Activated CD4-positive, alpha-beta T cell treated with anti-CD3 and anti-CD28 coated beads, Interleukin-2, amount 50 U/mL, for 48 hours (primary cell): ENCODE measurements at places on chromosomes 5 and 9.

DNA sequence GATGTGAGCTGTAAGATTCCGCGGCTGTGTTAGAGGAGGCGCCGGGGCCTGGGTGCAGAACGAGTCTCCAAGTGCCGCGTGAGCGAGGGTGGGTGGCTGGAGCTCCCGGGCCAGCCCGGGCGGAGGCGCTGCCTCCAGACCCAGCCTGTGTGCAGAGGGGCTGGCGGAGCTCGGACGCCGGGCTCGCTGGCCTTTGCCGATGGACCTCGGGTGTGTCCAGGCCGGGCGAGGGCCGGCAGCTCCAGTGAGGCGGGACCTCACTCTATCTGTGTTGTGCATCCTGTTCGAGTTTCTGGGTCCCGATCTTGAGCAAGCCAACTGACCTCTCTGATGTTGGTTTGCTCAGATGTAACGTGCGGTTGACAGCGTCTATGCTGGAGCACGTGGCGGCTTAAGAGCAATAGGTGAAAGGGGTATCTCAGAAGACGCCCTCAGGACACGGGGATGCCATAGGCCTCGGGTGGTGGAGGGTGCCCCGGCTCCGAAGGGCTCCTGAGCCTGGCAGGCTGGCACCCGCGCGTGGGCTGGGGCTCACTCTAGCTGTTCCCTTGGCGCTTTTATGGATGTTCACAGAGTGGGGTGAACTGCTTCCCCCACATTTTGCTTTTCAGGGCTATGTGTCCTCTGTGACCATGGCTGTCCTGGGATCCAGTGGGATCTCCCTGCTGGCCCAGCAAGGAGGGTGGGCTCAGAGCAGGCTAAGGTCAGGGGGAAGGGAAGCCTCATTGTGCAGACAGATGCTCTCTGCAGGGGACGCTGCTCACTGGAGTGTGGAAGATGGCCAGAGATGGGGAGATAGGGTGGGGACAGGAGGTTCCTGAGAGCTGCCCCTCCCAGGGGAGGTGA is 69.8 kb downstream of the MRPL36 start:
- no peak for DNase-seq

DNA sequence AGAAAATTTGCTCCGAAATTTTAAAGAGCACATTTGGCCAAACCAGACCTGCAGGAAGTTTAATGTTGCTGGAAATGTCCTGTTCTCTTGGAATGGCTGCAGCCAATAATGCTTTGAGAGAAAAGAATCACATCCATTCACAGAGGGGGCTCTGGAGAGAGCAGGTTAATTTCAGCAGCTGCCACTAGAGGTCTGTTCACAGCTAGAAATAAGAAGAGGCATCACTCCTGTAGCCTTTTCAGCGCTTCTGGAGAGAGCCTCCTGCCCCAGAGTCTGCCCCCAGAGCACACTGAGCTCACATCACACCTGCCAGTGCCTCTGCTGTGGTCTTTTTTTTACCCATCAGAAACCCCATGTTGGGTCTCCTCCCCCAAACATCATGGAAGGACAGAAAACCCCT is 124.8 kb upstream of the RAD23B start:
- no peak for DNase-seq

DNA sequence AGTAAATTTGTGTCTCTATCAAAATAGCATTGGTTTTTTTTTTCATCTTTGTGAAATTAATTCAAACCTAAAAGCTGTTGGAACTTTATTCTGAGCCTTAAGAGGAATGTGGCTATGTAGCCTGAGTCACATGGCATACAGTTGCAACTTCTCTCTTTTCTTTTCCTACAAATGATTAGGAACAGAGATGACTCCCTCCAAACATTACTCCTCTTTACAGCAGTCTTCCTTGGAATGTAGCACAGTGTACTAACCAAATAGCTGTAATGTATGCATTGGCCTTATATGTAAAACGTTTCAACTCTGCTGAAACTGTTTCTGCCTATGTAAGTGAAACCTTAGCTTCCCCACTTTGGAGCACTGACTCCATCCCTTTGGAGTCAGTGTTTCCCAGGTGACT is 100.9 kb upstream of the MAP1B start:
- DNase-seq: no peak

- DNase-seq: no peak
These were observed 698.6 kb downstream of the PTPRD start for GRCh38 chr9:9914174-9914573.

DNA sequence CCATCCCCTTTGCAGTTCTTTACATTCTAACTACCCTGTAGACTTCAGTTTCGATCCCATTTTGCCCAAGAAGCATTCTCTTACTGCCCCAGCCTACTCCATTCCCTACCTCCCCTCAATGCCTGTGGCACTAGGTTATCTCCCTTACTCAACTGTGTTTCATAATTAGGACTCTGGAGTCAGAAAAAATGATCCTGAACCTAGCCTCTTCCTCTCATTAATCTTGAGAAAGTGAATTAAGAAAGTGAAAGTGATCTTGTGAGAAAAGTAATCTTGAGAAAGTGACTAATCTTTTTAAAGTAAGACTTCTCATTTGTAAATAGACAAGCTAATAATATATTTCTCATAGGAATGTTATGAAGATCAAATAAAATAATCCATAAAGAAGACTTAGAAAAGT is 444.0 kb upstream of the TRPC7 start:
- DNase-seq: no peak

GRCh38 chr5:132334812-132335211 is 34.7 kb upstream of the SLC22A5 start:
- DNase-seq: no peak

GRCh38 chr9:92512622-92513021 is 23.2 kb downstream of the ECM2 start:
- no peak for DNase-seq

DNA sequence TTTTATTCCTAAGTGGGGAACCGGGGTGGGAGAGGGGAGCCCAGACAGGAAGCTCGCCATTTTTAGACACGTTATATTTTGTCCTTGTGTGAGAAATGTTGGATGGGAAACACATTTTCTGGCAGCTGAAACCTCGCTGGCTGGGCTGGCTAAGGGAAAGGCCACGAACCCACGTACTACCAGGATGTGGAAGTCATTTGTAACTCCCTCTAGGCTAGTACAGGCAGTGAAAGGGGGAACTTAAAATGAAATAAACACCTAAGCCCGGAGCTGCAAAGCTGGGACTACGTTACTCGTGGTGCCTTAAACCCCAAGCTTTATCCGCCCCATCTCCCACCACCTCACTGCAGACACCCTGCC is 42.5 kb downstream of the TMEM174 start:
- no peak for DNase-seq

- DNase-seq: no peak
These were observed 432.1 kb upstream of the BRINP1 start for GRCh38 chr9:119801311-119801710.

DNA sequence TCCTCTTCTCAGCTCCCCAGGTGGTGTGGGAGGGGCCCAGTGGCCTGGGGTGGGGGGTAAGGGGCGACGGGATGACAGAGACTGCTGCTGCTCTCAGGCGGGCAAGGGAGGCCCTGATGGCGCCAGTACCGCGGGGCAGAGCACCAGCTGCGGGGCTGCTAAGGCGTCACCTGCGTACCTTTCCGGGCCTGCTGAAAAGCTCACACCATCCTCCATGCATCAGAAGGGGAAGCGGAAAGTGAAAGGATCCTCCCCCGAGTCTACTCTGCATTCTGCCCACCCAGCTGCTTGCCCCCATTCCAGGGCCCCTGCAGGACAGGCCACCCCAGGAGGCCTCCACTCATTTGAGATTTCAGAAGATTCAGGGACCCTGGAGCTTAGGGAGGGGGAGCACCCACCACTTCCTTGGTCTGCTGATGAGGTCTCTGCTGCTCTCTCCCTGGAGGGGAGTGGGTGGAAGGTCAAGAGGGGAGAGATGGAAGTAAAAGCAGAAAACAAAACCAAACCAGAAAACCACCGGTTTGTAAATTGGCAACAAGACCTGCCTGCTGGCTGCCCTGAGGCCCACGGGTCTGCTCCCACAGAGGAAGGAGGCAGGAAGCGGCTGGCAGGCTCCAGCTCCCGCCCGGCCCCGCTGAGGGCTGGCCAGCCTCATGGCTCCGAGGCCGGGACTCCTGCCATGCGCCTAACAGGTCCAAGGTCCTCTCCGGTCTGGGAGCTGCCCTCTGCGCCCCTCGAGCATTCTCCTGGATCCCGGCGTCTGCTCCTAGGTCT is 33.6 kb downstream of the PRRT1B start:
- DNase-seq: peak; percentile 43

- no peak for DNase-seq
These were observed 16.0 kb downstream of the TMEM174 start for GRCh38 chr5:73188764-73189531.

- no peak for DNase-seq
These were observed 615.9 kb downstream of the CHSY3 start for GRCh38 chr5:130520211-130520610.

DNA sequence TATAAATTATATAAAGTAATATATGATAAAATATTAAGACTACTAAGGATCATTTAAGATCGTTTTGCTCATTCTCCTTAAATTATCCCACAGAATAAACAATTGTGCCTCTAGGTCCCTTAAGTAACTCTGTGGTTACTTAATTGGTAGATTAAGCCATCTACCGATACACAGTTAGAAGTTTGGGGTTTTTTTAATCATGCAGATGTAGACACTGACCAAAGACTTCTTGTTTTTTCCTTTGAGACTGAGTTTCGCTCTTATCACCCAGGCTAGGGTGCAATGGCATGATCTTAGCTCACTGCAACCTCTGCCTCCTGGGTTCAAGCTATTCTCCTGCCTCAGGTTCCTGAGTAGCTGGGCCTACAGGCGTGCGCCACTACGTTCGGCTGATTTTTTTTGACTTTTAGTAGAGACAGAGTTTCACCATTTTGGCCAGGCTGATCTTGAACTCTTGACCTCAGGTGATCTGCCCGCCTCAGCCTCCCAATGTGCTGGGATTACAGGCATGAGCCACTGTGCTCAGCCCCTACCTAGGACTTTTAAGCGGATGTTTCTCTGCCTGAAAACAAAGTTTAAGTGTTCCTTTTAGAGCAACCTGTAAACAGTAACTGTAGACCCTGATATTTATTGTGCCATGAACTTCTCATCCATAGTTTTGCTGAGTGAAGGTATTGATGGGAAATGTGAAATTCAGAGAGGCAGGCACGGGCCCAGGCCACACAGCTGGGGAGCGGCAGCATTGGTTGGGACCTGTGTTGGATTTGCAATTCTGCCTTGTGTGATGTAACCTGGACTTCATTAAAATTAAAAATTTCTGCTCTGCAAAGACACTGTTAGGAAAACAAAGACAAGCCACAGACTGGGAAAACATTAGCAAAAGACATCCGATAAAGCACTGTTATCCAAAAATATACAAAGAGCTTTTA is 11.6 kb downstream of the CEL start:
- no peak for DNase-seq

DNA sequence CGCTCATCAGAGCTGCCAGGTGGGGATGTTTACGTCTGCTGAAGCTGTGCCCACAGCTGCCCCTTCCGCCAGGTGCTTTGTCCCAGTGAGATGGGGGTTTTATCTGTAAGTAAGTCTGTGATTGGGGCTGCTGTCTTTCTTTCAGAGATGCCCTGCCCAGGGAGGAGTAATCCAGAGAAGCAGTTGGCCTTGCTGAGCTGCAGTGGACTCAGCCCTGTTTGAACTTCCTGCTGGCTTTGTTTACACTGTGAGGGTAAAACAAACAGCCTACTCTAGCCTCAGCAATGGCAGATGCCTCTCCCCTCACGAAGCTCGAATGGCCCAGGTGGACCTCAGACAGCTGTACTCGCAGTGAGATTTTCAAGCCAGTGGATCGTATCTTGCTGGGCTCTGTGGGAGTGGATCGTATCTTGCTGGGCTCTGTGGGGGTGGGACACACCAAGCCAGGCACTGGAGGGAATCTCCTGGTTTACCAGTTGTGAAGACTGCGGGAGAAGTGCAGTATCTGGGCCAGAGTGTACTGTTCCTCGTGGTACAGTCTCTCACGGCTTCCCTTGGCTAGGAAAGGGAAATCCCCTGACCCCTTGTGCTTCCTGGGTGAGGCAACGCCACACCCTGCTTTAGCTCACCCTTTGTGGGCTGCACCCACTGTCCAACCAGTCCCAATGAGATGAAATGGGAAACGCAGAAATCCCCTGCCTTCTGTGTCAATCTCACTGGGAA is 530.1 kb upstream of the DMAC1 start:
- DNase-seq: no peak

- DNase-seq: no peak
These were observed 405.5 kb downstream of the EFNA5 start for GRCh38 chr5:107265193-107265592.

- no peak for DNase-seq
These were observed 494.6 kb downstream of the GADD45G start for GRCh38 chr9:90099262-90099963.

- no peak for DNase-seq
These were observed 51.9 kb upstream of the NMUR2 start for GRCh38 chr5:152456815-152457443.

- DNase-seq: no peak
These were observed 369.2 kb downstream of the SEMA5A start for GRCh38 chr5:9176641-9177040.

DNA sequence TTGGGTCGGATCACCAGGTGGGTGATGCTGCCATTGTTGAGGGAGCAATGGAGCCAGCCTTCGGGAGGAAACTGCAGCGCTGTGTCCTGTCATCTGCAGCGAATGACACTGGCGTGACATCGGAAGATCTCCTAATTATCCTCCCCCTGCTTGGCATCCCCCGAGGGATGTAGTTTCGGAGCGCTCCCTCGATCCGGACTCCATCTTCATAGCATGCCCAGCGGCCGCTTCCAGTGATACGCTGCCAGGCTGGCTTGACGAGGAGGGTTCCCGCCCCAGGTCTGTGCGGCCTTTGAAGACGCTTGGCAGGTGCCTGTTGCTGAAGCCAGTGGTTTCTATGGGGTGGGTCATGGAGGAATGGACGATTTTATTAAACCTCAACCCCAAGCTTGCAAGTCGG is 194.9 kb downstream of the MAN2A1 start:
- no peak for DNase-seq

GRCh38 chr5:56340196-56340980 is 107.3 kb upstream of the ANKRD55 start:
- DNase-seq: no peak

GRCh38 chr9:133443982-133444381 is 15.8 kb upstream of the CACFD1 start:
- DNase-seq: no peak

- DNase-seq: no peak
These were observed 25.3 kb upstream of the SPATA31E1 start for GRCh38 chr9:87857141-87857947.

GRCh38 chr5:149730620-149731331 is 666 bp downstream of the PPARGC1B start:
- peak; percentile 46 for DNase-seq

- no peak for DNase-seq
These were observed 584.6 kb upstream of the CDH18 start for GRCh38 chr5:20572614-20573013.

- DNase-seq: no peak
These were observed 23.8 kb upstream of the TDRD7 start for GRCh38 chr9:97387936-97388684.

DNA sequence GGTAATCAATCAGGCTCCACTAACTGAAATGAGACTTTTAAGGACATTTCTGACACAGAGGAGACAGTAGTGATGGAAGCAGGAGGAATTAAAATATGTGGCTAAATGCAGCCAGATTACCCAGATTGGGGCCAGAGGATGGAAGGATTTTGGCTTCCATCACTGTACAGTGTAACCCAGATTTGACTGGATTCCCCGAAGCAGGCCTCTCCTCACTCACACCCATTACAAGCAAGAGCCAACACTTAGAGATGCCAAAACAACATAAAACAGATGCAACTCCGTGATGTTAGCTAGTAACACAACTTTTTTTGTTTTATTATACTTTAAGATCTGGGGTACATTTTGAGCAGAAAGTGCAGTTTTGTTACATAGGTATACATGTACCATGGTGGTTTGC is 17.6 kb downstream of the TEK start:
- DNase-seq: no peak
